Stimulated activated CD8-positive, alpha-beta memory T cell treated with anti-CD3 and anti-CD28 coated beads, Interleukin-15, amount 100 ng/mL, for 24 hours (primary cell): ENCODE measurements at places on chromosomes 5 and 9.

GRCh38 chr9:94913550-94913949 is 187.1 kb downstream of the AOPEP start:
- DNase-seq = no peak

DNA sequence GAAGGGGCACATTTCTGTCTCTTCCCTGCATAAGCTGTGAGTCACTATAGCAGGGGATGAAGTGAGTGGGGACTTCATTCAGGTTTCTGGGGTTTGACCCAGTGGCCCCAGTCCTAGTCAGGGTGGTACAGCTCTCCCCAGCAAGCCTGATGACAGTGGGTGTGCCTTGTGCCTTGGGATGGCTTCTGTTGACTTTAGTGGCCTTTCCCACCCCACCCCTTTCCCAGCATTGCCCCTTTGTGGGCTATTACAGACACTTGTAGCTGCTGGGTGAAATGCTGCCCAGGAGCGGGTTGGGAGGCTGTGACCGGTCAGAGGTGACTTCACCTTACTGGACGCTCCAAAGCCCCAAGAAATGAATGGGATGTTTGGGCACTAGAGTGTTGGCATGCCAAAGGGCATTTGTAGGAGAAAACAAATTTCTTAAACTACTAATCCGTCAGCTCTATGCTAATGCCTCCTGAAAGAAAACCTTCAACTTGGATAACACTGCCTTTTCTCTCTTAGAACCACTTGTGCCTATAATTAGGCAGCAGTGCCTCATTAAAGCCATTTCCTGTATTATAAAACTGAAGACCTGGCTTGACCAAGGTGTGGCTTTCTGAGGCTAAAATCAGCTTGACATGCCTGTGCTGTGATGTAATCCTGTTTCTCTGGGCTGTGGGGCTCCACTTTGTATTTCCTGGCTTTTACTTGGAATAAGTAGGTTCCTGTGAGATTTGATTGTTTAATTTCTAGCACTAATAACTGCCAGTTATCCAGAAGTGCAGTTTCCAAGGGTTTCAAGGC is 119.0 kb upstream of the SLC25A48 start:
- DNase-seq = no peak

DNA sequence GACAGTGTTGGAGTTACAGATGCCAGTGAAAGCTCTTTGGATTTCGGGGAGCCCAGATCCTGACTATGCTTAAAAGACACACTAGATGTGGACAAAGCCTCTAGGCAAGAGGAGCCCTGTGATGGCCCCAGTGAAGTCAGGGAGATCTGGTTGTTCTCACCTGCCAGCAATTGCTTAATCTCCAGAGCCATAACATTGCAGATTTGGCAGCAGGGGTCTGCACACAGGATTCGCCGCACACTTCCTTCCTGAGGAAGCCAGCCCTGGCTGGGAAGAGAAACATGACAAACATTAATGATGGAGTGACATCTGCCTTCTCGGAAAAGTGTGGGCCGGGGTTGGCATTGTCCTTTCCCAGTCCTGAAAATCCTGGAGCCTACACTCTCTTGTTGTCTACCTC is 65.2 kb upstream of the PHF24 start:
- DNase-seq = no peak

- DNase-seq = no peak
These were observed 170.3 kb downstream of the PDZD2 start for GRCh38 chr5:31809050-31809870.

DNA sequence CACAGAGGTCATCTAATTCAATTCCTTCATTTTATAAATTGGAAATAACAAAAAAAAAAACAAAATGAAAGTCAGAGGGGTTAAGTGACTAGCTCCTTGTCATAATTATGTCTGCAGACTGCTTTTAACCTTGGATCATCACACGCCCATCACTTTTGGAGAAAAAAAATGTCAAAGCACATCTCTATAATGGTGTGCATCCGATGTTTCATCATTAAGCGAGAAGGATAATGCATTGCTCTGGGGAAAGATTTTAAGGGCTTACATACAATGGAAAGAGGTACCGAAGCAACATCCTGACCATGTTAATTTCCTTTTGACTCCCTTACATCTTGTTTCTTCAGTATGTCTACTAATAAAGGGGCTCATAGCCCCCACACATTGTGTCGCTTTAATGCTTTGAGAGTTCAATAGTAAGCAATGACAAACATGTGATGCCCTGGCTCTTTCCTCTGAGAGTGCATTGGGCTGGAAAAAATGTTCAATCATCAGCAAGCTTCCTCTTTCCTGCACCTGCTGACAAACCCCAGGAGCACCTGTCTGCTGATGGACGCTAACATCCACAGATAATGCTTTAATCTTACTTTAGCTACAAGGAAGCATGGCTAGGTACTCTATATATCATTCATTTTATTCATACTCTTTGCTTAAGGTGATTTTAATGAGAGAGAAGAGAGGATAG is 242.2 kb downstream of the SMARCA2 start:
- no peak for DNase-seq

DNA sequence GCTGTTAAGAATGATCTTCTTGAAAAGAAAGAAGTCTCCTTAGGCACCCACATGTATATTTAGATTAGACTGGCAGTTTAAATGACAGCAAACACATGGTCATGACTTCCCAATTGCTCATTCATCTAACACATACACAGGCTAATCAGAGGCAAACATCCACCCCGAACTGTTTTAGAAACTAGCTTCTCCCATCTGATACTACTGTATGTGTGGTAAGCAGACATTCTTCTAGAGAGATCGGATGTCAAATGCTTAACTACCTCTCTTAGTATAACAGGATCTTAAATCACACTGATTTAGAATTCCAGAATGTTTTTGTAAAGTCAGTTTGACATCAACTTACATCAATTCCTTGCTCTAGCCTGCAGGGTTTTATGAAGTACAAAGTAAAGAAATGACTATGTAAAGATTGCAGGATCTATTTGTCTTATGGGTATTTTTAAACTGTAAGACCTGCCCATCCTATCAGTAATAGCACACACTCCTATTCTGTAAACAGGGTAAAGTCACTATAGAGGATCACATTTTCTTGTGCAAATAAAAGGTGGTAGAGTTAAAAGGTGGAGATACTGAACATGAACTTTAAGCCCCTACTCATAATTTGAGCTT is 239.7 kb downstream of the MLLT3 start:
- no peak for DNase-seq

- no peak for DNase-seq
These were observed 620.7 kb upstream of the ARRDC3 start for GRCh38 chr5:92003806-92004205.

DNA sequence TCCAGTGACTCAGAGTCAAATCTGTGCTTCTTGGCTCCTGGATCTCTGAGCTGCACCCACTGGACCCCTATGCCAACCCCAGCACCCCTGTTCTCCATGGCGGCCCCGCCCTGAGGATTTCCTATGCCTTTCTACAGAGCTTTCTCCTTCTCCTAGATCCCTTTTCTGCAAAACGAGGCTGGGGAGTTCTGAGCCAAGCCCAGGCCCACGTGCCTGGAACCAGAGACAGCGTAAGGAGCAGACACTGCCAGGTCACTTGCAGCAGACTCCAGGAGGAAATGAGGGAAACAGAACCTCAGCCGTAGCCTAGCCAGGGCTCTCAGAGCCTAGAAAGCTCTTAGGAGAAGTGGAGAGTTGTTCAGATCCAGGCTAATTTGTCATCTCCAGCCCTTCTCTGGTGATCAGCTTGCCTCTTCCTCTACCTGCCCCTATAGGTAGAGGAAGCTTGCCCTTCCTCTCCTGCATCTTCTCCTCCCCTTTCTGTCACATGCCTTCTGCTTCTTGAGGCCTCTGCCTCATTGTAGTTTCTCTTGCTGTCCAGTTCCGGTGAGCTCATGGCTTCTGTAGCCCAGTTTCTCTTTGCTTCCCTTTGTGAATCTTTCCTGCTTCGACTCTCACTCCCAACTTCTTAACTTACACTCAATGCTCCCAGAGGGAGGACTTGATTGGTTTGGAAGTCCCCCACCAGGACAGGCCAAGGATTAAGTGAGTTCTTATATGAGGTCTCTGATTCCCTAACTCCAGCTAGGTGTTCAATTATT is 163.4 kb downstream of the RGS3 start:
- no peak for DNase-seq
